ENCODE measurements at places on chromosomes 16 and 17.

- no peak for DNase-seq
Measured at GRCh38 chr17:49993423-49994060, 1.5 kb downstream of the DLX3 start.

GRCh38 chr16:89720813-89721545 lies at the start of the genes VPS9D1 and ZNF276:
TSS of gene VPS9D1 (minus strand) at chr16:89720898. CDS start at chr16:89720861, 37 bp downstream.
TSS of gene ZNF276 (plus strand) at chr16:89721537. CDS start at chr16:89721641, 104 bp downstream.
- peak; percentile 73 for DNase-seq

GRCh38 chr17:349666-350065 lies 2.9 kb downstream of the RPH3AL start:
- DNase-seq: no peak

DNA sequence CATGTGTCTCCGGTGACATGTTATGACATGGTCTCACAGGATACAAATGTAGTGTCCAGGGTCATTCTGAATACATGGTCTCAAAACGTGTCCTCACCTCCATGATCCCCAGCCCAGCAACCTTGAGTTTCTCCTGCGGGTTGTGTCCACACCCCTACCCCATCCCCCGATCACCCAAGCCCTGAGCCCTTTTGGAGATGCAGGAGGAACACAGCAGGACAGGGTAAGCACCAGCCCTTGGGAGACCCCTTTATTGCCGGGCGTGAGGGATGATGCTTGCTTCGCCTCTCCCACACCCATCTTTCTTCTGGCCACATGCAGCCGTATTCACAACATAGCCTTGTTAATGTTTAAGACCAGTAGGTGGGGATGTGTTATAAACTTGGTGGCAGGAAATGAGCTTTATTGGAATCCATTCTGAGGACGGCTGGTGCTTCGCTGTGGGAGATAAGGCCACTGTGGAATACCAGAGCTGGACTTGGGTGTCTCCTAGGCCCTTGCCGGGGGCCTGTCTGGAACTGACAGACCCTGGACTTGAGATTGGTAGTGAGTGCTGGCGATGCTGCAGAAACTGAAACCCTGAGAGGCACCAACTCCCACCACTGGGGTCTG lies 5.5 kb downstream of the TMEM132E start:
- DNase-seq: peak; percentile 7

DNA sequence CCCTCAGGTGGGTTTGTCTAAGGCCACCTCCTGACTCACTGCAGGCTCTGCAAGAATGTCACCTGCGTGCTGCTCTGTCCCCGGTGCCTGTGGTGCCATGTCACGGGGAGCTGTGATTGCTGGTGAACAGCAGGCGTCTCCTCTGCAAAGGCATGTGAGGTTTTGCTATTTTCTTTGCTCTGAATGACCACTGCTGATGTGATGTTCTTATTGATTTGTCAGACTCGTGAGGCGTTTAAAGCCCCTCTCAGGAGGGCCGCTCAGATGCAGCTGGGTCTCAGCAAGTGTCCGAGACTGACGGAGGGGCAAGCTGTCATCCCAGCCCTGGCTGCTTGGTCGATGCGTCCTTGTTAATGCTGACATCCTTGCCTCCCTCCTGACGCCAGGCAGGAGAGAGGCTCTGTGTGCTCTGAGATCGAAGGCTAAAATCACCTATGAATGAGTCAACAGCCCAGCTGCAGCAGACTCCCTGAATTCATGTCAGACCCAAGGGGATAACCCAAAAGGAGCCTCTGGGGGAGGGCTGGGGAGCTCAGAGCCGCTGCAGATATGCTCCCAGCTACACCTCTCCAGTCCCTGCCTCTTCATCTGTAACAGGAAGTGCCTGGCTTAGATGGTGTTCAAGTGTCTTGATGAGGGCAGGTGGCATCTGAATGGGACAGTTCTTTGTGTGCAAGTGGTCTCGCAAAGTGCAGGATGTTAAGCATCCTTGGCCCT lies 11.8 kb upstream of the PEMT start:
- DNase-seq: no peak

GRCh38 chr16:31876951-31877828 lies 3.6 kb downstream of the ZNF267 start:
- peak; percentile 92 for DNase-seq

- no peak for DNase-seq
Measured at GRCh38 chr16:89864527-89864820, 8.9 kb upstream of the TCF25 start.

GRCh38 chr17:10069301-10069700 lies 129.1 kb downstream of the GAS7 start:
- no peak for DNase-seq

- no peak for DNase-seq
Measured at GRCh38 chr17:19755392-19755791, 7.3 kb upstream of the ALDH3A1 start.

- DNase-seq: no peak
Measured at GRCh38 chr17:80395402-80396151, 19.4 kb upstream of the ENDOV start.

GRCh38 chr17:4691686-4692085 lies 12.3 kb downstream of the PELP1 start:
- DNase-seq: no peak

DNA sequence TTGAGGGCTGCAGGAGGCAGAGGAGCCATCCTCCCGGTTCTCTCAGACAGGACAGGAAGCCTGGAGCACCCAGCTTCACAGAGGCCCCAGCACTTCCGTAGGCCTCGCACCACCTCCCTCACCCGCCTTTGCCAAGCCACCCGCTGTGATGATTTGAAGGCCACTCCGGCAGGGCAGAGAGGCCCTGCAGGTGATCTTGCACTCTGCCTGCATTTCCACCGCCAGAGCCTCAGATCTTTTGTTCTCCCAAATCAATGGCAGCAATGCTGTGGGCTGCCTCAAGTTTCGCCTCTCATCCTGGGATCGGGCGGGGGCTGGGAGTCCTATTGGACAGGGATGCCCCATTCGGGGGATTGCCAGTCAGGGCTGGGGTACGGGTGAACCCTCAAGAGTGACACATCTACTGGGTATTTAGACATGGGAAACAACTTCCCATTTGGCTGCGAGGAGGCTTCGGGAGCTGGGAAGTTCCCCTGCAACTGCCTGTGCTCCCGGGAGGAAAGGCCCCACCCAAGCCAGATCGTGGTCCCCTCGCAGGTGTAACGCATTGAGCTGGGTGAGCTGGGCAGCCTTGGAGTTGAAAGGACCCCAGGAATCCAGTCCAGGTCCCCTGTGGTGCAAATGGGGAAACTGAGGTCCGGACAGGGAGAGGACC lies 34.8 kb upstream of the PEMT start:
- no peak for DNase-seq

GRCh38 chr16:11601425-11601824 lies 14.7 kb upstream of the LITAF start:
- no peak for DNase-seq

DNA sequence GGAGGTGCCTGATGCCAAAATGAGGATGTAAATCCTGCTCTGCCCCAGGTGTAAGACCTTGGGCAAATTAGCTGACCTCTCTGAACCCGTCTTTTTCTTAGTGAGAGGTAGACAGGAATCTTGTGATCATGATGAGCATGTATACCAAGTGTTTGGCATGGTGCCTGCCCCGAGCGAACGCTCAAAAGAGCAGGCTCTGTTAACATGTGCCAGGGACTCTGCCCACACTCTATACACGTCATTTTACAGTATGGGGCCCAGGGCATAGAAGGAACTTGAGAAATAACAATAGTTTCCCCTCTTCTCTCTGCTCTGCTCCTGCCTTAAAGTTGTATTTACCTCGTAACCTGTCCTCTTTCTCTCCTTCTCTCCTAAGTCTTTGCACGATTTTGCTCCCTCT lies 9.3 kb upstream of the MAF start:
- no peak for DNase-seq

DNA sequence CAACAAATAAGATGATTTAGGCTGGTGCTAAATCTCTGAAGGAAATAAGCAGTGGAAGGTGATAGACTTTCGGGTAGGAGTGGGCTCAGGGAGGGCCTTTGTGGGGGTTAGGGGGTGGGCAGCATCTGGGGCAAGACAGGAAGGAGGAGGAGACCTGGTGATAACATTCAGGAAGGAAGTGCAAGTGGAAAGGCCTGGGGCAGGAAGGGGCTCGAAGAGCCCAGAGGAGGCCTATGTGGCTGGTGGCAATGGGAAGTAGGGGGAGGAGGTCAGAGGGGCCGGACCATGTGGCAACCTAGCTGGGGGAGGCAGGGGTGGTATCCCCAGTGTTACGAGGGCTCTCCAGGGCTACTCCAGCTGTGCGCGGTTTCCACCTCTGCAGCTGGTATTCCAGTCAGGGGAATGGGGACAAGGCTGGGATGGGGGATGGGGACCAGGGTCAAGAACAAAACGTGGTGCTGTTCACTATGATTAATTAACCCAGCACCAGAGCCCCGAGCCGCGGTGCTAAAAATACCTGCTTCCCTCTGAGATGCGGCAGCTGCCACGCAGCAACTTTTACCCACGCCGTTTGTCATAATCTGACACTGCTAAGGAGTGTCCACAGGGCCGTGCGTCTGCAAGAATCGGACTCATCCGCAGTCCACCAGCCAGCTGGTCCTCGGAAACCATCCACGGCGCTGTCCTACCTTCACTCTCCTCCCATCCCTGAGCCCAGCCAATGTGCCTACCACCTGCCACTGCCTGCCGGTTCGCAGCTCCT lies 5.2 kb upstream of the CCDC182 start:
- DNase-seq: no peak

GRCh38 chr17:44362459-44362948 lies 1.1 kb downstream of the FAM171A2 start:
- DNase-seq: no peak

DNA sequence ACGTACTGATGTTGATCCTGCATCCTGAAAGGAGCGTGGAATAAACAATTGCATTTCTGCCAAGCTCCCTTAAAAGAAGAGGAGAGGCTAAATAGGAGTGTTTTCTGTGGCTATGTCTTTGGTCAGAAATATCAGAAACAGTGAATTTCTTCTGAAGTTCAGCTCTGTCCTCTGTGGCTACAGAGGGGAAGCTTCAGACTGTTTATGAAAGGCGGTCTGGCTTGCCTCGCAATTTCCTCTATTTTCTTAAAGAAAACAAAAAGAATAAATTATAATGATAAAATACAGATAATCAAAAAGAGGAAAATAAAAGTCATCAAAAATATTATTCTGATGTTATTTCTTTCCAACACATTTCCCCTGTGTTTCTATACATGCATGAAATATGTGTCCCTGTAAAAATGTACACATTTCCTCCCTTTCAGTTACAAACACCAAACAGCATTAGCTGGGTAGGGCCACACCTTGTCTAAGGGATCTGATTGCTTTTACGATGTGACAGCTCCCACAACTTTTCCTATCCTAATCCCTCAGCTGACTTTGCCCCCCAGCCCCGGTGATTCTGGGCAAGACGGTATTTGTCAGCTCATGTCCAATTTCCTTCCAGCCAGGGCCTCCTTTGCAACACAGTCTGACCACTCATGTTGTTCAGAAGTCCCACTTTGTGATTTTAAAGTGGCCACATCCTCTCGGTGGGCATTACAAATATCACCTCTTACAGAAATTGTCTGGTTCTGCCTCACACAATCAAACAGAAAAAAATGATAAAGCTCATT lies 439.0 kb downstream of the HS3ST3B1 start:
- no peak for DNase-seq

GRCh38 chr16:28237754-28238357 lies 26.1 kb upstream of the XPO6 start:
- DNase-seq: no peak

GRCh38 chr17:27471321-27472269 lies 15.3 kb downstream of the KSR1 start:
- no peak for DNase-seq

DNA sequence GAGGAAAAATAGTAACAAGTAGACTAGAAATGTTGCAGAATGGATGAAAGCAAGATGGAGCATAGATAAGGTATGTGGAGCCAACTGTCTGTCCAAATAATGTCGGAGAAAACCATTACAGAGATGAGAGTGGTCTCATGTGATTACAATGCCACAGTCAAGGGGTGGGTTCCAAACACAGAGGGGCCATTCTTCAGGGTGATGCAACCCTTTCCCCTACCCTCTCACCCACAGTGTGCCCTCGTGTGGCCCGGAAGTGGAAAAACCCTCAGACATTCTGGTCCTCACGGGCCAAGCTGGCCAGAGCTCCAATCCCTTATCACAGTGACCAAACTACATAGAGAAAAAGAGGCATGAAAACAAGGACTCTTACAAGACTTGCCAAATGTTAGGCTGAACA lies 17.7 kb upstream of the HS3ST3A1 start:
- DNase-seq: no peak

- DNase-seq: no peak
Measured at GRCh38 chr16:4664538-4665418, 28.6 kb upstream of the NUDT16L1 start.

DNA sequence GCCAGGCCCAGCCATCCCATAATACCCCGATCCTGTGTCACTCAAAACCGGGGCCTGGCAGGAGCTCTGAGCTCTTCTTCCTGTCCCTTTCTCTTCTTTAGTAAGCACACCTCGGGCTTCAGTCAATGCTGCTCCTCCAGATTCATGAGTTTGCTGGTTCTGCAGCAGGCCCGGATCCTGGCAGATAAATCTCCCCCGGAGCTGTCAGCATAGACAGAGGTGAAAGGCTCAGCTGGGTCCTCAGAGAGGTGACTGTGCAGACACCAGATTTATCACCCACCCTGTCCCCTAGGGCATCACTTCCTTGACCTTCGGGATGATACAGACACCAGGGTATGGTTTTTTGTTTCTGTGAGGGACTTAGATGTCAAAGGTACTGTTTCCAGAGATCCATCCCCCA lies 242.5 kb upstream of the N4BP1 start:
- DNase-seq: no peak

DNA sequence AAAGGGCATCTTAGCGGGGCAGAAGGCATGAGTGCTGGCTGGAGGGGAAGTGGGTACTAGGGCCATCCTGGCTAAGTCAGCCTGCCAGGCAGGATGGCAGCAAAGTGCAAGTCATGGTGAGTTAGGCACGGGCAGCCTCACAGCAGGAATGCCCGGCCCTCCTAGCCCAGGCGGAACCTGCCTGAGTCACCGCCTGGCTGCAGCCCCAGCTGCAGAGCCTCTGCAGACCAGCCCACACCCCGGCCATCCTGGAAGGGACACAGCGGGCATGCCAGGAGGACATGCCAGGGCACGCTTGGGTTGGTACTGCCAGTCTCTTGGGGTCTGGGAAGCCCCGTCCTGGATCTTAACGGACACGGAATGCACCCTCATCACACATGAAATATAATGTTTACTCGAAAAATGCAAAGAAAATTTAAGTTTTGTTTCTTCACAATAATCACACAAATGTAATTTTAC lies 5.0 kb upstream of the ALDH3A1 start:
- peak; percentile 47 for DNase-seq

DNA sequence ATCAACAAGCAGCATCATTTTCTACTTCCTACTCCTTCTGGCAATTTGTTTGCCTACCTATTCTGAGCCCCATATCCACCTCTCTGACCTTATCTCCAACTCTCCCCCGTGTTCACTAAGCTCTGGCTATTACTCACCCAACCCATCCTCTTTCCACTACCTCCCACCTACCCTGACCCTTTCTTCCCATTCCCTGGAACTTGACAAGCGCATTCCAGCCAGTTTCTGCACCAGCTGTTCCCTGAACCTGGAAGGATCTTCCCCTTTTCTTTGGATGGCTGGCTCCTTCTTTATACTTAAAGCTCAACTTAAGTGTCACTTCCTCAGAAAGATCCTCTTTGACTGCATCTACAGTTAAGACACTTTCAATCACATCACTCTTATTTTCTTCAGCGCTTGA lies 2.2 kb downstream of the DCUN1D3 start:
- DNase-seq: no peak

- no peak for DNase-seq
Measured at GRCh38 chr16:303760-304505, 21.0 kb downstream of the PDIA2 start.
